ENCODE measurements at places on chromosomes 5 and 9. TPM values are rescaled to one million over a fixed set of nuclear protein-coding genes. Genes with fewer than 3 reads are reported as not detected.

- no peak for DNase-seq
These were observed 3.6 kb downstream of the SLC12A7 start for GRCh38 chr5:1108023-1108864.

- peak; percentile 93 for DNase-seq
These were observed 151.1 kb upstream of the ERCC6L2 start for GRCh38 chr9:95724253-95724991.

GRCh38 chr5:122611406-122611805, 163.5 kb upstream of the SNX2 start:
- no peak for DNase-seq

DNA sequence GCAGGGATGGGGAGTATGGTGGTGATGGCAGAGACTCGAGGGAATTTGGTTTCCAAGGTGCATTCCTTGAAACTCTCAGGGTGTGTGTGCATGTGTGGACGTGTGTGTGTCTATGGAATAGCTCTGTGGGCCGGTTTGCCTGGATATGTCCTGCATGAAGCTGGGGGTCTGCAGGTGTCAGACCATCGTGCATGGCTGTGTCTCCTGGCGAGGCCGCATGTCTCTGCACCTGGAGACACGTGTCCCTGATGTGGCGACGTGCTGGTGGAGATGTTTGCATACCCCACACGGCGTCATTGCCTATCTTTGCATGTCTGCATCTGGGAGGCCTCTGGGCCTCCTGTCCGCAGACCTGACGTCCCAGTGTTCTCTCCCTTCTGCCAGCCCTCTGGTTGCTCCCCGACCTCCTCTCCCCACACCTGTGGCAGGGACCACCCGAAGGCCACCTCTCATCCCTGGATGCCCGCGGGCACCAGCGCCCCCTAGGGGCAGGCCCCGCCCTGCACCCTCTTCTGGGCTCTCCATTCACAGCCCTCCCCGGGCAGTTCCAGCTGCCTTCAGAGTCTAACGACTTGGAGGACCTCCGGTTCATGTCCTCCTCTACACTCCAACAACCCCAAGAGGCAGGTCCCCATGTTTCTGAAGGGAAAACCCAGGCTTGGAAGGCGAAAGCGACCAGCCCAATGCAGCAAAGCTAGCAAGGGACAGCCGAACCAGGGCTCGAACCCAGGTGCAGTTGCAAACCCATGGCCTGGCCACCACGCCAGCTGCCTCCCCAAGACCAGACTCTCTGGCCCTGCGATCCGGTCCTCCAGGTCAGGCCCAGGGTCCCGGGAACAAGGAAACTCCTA, 88.6 kb downstream of the LMX1B start:
- peak; percentile 57 for DNase-seq

- no peak for DNase-seq
These were observed 170.7 kb upstream of the IRX1 start for GRCh38 chr5:3424946-3425345.

The OR2V1 gene
- not detected for total RNA-seq

The ANKRD33B gene
- 4.6 TPM for total RNA-seq

The COL27A1 gene
- total RNA-seq, result 0.99 TPM

The DUSP1 gene
- total RNA-seq, result 56.6 TPM

All from activated CD8-positive, alpha-beta T cell treated with anti-CD3 and anti-CD28 coated beads, Interleukin-2, amount 10 ng/mL, durations not matched to agents 7 days and 5 days (primary cell).